ENCODE measurements at places on chromosomes 11 and 22.

DNA sequence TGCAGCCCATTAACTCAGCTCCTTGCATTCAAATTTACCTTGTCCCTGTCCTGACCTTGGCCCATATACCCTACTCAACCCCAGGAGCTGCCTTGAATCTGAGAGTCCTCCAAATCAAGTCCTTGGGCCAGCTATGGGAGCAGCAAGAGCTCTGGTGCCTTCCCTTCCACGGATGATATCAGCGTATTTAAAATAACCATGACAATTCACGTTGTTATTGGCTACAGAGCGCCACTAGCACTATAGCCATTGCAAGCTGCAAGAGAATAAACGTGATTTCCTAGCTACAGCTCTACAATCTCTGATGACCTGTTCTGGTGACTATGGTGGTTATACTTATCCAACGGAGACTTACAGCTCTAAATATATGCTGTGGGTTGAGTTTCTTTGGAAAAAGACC is 357.8 kb downstream of the LARGE1 start:
- no peak for DNase-seq

GRCh38 chr11:10443152-10443551 is 11.9 kb upstream of the AMPD3 start:
- no peak for DNase-seq

GRCh38 chr22:38870791-38871359 is 1.1 kb downstream of the CBX6 start:
- DNase-seq: no peak

GRCh38 chr11:12303421-12304149 is 73.8 kb upstream of the PARVA start:
- DNase-seq: no peak

DNA sequence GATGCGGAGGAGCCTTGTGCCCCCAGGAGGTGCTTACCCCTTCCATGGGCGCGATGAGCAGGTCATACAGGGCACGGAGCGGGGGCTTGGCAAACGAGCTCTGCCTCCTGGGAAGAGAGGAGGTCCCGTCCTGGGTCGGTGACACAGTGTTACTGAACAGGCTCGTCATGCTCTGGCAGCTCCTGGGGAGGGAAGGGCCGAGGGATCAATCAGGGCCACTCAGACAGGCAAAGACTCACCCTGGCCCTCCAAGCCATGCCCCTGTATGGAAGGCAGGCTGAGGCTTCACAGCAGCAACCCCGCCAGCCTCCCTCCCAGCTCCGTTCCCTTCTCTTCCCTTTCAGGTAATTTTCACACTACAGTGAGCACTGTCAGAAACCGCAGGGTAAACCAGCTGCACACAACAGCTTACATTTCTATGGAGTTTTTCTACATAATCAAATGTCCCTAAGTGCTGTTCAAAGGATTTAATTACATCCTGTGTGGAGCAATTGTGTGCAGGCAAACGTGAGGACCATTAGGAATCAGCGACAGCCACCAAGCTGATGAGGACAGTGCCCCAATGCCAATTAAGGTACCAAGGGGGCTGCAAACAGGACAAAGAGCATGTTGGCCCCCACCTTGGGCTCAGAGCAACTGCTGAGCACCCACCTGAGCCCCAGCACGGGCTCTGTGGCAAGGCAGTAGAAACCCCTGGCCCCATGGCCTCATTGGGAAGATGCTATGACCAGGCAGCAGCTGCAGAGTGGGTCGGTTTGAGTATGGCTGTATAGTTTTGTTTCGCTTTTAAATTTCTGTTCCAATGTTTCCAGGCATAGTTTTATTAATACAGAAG is 95.4 kb upstream of the PITPNB start:
- no peak for DNase-seq

GRCh38 chr11:34358258-34358727 is 483 bp upstream of the ABTB2 start:
- peak; percentile 79 for DNase-seq

- peak; percentile 71 for DNase-seq
Measured at GRCh38 chr11:33912405-33913361, 20.8 kb upstream of the LMO2 start.

DNA sequence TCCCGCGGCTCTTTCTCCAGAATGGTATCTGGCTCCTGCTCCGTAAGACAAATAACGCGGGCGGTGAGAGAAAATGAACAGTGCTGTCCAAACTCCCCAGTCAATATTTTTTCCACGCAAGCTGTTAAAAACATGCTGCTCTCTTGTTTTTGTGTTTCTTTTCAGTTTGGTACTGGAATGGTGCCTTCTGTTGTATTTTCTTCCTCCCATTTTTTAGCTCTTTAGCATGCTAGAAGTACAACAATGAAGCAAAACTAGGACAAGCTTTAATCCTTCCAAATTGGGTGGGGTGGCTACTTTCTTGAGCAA is 599 bp upstream of the PPP2R1B start:
- DNase-seq: no peak

- DNase-seq: no peak
Measured at GRCh38 chr11:94524341-94524740, 12.1 kb downstream of the C11orf97 start.

DNA sequence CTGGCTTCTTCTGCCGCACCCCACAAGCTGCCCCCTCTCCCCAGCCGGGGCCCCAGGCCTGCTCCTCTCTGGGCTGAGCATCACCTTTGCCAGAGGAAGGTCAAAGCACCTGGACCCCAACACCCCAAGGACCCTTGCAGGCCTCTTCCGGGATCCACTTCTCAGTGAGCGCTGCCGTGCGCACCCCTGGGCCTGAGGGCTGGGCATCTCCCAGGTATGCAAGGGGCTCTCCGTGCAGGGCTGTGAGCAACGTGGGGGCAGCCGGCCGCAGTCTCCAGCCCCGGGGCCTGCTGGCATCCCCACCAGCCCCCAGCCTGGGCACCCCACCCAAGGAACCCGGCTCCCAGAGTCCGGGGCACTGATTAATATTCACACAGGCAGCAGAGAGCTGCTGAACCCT is 64.0 kb downstream of the BRD1 start:
- DNase-seq: no peak

- no peak for DNase-seq
Measured at GRCh38 chr11:111644922-111645321, 42.7 kb downstream of the SIK2 start.

DNA sequence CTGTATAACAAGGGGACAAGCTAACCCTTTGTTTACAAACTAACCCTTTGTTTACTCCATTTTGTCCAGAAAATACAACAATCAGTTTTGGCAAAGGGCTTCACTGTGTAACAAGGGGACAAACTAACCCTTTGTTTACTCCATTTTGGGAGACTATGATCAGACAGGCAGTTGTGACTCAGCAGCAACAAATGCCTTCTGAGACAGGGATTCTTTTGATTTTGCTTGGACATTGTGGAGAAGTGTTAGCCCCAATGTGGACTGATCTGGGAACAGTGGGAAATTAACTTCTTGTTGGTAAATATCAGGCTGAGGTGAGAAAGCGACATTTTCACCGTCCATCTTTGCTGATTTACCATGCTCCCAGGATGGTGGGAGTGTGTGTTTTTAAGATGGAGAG is 983 bp downstream of the EHF start:
- DNase-seq: no peak

- DNase-seq: no peak
Measured at GRCh38 chr11:103125462-103125861, 16.2 kb downstream of the DYNC2H1 start.

DNA sequence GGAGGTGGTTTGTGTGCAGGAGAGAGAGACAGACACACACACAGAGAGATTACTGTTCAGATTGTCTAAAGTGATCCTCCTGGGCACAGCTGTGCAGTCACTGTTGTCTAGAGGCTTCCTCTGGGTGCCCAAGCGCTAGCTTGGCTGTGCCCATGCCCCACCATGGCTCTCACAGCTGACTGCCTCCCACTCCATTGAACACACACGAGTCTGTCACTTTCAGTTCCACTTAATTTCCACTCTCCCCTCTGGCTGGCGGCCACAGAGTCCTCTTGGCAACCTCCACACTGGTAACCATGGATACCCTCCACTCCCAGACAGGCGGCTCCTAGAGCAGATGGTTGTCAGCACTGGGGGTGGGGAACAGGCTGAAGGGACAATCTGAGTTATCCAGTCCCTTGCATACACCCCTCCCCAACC is 29.1 kb downstream of the MAP6 start:
- peak; percentile 41 for DNase-seq

DNA sequence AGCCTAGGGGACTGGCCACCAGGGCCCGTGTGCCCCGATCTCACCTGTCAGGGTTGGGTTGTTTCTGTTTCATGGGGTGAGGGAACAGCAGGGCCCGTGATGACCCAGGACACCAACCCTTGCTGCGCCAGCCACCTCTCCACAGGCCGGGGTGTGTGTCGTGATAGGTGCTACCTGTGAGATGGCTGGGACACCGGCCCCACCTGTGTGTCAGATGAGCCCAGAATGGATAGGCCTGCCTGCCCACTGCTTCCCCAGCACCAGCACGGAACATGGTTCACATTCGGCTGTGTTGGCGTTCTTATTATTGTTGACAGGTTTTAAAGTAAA is 7.1 kb downstream of the CLDN5 start:
- no peak for DNase-seq

GRCh38 chr11:126344141-126345080 is 11.1 kb upstream of the ST3GAL4 start:
- DNase-seq: no peak

DNA sequence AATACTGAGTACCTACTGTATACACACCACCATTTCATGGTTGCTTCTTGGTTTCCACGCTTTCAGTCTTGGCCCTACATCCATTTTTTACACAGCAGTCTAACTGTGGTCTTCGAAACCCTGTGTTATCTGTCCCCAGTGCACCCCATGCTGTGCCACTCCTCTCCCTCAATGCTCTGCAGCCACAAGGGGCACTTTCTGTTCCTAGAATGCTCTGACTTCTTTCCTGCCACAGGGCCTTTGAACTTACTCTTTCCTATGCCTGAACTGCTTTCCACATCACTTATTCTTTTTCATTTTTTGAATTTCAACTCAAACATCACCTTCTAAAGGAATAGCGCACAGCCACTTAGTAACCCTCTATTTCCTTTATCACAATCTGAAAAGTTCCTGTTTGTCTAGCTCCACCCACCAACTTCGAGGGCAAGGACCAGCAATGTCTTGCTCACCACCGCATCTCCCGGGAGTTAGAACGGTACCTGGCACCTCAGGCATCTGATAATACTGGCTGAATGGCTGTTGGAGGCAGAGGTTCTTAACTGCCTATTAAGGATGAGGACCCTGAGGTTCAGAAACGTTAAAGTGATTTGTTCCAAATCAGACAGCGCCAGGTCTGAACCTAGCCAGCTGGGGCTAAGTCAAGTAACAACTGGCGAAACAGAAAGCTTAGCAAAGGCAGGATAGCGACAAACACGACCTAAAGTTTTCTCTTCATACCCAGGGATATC is 568 bp downstream of the ALG8 start:
- DNase-seq: peak; percentile 19

- peak; percentile 84 for DNase-seq
Measured at GRCh38 chr11:110376711-110377324, 52.9 kb upstream of the FDX1 start.

DNA sequence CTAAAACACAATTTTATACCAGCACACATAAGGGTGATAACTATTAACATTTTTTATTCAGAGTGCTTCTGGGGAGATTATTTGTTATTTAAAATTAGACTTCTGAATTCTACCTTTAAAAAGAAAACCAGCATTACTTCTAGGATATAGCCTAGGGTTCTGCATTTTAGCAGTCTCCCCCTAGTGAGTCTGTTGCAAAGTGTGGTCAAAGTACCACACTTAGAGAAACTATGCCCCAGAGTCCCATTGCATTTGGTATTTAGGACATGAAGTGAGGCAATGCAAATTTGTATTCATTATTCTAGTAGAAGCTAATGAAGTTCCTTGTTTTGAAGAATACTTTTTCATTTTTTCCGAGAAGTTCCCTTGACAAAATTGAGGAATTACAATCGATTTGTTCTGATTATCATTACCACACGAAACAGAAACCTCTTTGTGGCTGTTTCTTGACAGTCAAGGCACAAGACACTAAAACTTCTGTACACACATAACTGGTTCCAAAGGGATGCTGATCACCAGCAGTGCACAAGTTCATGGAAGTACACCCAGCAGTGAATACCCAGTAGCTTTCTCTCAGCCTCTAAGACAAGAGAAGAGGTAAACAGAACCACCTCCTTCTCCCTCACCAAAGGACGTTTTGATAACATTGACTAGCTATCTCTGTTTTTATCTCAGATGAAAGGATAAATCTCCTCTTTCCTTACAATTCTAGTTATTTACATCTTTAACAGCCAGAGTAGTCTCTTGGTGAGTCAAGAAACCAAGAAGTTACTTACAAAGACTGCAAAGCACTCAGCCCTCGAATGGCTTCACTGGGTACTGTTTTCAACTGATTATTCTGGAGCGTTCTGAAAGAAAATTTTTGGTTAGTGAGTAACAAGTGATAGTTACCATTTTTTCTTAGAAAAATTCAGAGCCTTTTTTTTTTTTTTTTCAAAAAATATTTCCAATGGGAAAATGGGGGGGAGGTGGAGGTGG is 27.6 kb upstream of the CCDC34 start:
- no peak for DNase-seq

- DNase-seq: no peak
Measured at GRCh38 chr11:79287952-79288351, 152.9 kb downstream of the TENM4 start.

GRCh38 chr11:128180441-128181087 is 406.8 kb downstream of the ETS1 start:
- peak; percentile 31 for DNase-seq

GRCh38 chr11:104772806-104773241 is 125.4 kb downstream of the CASP12 start:
- DNase-seq: peak; percentile 62

- no peak for DNase-seq
Measured at GRCh38 chr22:29945435-29945834, 62.5 kb downstream of the MTMR3 start.

DNA sequence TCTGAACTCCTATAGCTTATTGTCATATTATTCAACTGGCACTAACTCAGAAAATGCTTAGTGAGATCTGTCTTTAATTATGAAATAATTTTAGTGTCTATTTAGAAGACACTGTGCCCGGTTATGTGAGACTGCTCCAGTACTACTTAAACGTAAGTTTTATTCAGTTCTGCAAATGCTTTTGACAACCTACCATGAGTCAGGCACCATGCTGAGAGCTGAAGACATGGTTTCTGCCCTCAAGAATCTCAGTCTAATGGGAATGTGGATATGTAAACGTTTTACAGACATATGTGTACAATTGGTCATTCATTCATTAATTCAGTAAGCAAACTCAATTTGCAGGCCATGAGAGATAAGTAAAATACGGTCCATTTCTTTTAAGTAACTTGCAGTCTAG is 40.0 kb downstream of the DCUN1D5 start:
- DNase-seq: no peak

DNA sequence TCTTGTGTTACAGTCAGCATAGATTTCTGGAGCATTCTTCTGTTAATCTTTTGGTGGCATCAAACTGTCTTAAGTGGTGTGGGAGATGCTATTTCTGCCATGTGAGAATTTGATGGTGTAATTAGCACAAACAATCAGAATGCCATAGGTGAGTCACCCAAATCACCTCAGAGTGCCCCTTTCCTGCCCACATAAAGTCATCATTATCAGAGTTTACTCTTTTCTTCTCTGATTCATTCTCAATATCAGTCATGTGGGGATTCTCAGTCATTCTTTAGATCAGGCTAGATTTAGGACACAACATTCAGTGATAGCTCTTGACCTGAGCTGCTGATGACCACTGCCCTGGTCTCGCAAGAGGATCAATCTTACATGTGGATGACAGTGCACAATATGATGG is 23.7 kb upstream of the MS4A6A start:
- no peak for DNase-seq
